ENCODE measurements at places on chromosomes 1 and 21.

GRCh38 chr21:28632755-28633408 is 359.8 kb downstream of the LTN1 start:
- no peak for DNase-seq

DNA sequence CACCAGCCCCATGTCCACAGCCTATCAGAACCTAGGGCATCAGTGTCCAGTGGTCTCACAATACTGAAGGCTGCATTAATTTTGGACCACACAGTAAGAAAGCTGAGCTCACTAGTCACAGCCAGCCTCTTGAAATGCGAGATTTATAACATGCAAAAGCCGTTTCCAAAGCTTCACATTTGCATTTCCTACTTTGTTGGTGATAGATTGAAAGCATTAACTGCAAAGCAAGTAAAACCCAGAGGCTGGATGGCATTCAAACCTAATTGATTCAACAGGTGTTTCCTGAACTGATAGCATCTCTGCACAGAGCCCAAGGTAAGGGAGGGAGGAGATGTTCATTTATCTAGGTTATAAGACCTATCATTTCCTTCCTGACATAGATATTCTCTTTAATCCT is 410.1 kb downstream of the OMA1 start:
- no peak for DNase-seq

DNA sequence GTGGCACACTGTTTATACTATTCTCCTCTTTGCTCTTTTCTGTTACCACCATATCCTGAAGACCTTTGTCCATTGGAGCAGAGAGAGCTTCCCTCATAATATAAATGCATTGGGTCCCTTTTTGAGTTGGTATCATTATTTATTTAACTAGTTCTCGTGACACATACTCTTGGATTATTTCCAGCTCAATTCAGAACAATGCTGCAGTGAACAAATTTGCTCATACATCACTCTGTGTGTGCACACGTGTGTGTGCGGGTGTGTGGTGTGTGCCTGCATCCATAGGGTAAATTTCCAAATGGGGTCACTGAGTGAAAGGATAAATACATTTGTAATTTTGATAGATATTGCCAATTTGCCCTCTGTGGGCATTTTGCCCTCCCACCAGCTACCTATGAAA is 5.8 kb downstream of the PLA2G2A start:
- no peak for DNase-seq

GRCh38 chr21:26925636-26926035 is 41.3 kb downstream of the ADAMTS5 start:
- no peak for DNase-seq

- no peak for DNase-seq
These were observed 148.0 kb downstream of the PLA2G4A start for GRCh38 chr1:186976700-186977099.

DNA sequence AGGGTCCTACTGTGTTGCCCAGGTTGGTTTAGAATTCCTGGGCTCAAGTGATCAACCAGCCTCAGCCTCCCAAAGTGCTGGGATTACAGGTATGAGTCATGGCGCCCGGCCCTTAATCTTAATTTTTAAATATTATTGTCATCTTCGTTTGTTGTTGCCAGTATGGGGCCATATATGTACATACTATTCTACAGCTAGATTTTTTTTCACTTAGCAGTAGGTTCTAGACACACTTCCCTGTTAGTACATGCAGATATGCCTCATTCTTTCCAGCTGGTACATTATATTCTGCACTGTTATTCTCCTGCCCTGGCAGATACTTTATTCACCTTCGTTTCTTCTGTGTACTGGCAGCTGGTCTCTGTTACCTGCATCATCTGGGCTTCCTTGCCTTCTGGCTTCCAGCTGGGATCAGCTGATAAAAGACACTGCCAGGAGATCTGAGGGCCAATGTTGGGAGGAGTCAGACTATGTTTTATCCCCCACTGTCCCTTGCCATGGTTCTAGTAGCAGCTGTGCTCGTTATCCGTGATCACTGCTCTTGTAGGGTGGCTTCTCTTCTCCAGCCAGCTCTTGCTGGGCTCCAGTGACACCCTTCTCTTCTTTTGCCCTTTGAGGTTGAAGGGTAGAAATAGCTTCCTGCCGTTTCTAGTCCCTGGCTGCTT is 24.7 kb downstream of the ST3GAL3 start:
- DNase-seq = no peak

GRCh38 chr1:59290193-59290949 is 6.5 kb upstream of the FGGY start:
- no peak for DNase-seq
